ENCODE measurements at places on chromosomes 12 and 14.
A peak's percentile ranks its signal among the peaks of the same experiment; 100 is the strongest.

DNA sequence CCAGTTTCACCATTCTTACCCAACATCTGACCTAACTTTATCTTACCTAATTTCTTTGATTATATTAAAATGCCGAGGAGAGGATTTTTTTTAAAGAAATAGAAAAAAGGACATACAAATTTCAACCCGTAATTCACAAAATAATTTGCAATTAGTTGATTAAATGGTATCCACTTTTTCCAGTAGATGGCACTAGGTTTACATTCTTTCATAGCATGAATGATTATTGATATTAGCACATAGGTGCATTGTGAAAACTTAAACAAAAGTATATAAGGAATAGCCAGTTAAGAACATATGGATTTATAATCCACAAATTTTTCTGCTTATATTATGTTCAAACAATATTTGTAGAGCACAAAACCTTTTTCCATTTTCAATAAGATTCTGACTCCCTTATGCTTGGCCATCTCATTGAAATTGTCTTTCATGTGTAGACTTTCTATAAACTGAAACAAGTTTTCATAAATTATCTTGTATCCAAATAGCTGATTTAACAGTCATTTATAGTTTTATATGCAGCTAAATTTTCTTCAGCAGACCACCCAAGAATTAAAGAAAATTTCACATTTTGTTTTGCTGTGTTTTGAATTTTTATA, 35.3 kb downstream of the MSRB3 start:
- no peak for DNase-seq

DNA sequence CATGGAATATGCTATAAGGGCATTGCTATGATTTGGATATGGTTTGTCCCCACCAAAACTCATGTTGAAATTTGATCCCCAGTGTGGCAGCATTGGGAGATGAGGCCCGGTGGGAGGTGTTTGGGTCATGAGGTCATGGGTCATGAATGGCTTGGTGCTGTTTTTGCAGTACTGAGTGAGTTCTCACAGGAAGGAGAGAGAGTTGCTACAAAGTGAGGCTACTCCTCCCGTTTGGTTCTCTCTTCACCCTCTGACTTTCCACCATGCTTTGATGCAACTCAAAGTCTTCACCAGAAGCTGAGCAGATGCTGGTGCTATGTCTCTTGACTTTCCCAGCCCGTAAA, 388.1 kb upstream of the TMPO start:
- DNase-seq, result no peak

GRCh38 chr14:50061664-50062437, 54.5 kb downstream of the VCPKMT start:
- peak; percentile 68 for DNase-seq

GRCh38 chr12:109309381-109310246, 530 bp upstream of the FOXN4 start:
- DNase-seq, result peak; percentile 9

DNA sequence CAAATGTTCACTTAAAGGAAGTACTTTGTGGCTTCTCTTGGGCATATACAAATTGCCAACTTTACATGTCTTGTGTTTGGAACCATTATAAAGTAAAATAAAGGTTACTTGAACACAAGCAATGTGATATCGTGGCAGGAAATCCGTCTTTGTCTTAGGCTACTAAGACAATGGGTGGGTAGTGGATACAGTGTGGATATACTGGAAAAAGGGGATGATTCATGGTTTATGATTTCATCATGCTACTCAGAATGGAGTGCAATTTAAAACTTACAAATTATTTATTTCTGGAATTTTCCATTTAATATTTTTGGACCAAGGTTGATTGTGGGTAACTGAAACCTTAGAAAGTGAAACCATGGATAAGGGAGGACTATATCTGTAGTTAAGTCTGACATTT, 48.4 kb downstream of the MYRFL start:
- DNase-seq, result no peak

DNA sequence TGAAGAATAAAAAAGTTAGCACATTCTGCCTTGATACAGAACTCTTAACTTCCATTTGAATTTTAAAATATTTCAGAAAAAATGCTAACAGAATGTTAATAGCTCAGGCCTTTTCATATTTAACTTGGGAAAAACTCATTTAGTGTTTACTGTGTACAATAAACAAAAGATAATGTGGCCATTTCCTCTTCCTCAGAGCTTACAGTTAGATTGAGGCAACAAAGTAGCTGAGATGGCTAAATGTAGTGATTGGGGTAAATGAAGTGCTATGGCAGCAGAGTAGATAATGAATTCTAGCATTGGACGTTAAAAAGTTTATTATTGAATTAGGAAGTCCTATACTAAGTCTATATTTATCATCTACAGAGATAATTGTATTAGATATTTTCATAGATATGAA, 12.7 kb downstream of the CPSF2 start:
- DNase-seq, result no peak

GRCh38 chr12:94998326-94998725, 5.2 kb downstream of the NDUFA12 start:
- no peak for DNase-seq

GRCh38 chr12:79707830-79708229, 17.1 kb upstream of the PAWR start:
- DNase-seq, result no peak

- DNase-seq, result no peak
These were observed 372.1 kb upstream of the CCDC196 start for GRCh38 chr14:66114071-66114470.

GRCh38 chr12:116376354-116377193, 99.1 kb upstream of the MED13L start:
- no peak for DNase-seq

DNA sequence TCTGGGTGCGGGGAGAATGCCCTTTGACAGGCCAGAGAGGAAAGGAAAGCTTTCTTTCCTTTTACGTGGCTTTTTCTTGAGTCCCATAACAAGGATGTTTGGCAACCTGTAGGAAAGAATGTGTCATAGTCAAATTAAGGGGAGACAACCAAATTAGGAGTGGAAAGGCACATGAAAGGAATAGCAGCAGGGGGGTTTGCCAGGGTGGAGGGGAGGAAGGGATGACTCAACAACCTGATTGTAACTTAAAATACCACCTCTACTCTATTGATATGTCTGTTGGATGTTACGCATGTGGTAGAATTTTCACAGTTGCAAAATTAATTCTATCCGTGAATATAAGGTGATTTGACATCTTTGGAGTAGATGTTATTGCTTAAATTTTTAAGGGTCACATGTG, 28.5 kb upstream of the MYBPC1 start:
- no peak for DNase-seq

DNA sequence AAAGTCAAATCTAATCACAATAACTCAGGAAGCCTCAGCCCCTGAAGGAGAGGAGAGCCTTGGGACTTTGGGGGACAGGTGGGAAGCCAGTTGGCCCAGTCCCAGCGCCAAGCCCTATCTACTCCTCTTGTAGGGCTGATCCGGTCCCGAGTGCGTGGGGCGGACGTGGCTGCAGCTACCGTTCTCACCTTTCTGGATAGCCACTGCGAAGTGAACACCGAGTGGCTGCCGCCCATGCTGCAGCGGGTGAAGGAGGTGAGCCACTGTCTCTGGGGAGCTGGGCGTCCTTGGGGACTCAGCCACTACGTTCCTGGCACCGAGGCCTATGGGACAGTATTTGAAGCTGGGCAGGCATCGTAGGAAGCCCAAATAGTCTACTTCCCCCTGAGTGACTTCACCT, 68.4 kb downstream of the GALNT16 start:
- DNase-seq, result no peak

GRCh38 chr12:124961055-124961454, 27.9 kb downstream of the DHX37 start:
- DNase-seq, result no peak

DNA sequence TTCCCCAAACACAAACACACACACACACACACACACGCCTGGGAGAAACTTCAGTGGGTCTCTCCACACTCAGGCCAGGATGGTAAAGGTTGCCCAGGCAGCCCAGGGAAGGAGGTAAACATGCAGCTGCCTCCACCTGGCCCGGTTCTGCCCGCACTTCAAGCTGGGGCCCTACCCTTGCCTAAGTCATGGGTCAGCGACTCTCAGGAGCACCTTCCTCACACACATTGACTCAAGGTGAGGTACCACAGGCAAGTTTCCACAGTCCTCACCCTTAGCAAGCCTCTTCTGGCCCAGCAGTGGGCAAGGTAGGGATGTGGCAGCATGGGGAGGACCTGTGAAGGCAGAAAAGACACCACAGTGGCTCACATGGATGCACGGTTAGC, 14.1 kb upstream of the FAIM2 start:
- DNase-seq, result no peak

GRCh38 chr14:54894995-54895394, 7.6 kb downstream of the GCH1 start:
- no peak for DNase-seq

DNA sequence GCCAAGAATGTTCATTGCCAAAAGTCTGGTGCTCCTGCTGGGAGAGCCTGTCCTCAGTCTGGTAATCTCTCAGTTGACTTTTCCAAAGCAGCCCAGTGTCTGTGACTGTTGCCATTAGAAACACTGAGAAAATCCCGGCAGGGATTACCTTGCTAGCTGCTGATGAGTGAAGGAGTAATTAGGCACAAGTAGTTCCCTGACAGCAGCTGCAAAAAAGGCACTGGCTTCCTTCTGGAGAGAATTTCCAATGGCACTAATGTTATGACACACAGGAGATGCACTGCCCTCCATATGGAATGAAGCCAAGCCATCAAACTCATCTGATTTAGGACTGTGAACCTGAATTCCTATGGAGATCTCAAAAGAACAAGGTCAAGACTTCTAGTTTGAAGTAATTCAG, 1321.2 kb upstream of the SEL1L start:
- DNase-seq, result no peak

DNA sequence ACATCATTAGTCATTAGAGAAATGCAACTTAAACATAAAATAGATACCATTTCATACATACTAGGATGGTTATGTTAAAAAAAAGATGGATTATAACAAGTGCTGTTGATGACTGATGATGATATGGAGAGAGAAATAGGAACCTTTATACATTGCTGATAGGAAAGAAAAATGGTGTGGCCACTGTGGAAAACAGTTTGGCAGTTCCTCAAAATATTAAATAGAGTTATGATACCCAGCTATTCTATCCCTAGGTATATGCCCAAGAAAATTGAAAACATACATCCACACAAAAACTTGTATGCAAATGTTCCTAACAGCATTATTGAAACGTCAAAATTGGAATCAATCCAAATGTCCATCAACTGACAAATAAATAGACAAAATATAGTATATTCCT, 170.1 kb downstream of the ADAMTS20 start:
- no peak for DNase-seq

- DNase-seq, result no peak
These were observed 33.0 kb upstream of the TMEM179 start for GRCh38 chr14:104637546-104638003.

DNA sequence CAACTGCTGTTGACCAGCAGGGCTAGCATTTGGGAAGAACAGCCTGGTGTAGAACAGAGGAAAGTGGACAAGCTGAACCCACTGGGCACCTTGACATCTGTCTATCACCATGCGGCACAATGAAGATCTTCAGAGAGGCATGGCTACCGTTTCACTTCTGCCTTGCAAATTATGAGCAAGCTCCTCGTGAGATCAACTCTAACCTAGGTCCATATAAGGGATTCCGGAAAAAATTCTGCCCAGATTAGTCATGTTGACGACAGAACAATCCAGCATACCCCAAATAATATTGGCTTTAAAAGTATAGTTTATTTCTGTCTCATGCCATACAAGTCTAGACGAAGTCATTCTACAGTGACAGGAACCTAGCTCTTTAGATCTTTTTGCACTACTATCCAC, 91.6 kb upstream of the ATF7IP start:
- DNase-seq, result no peak

GRCh38 chr12:51326698-51327439, 2.9 kb upstream of the BIN2 start:
- DNase-seq, result no peak

- no peak for DNase-seq
These were observed 119.8 kb downstream of the MGST1 start for GRCh38 chr12:16467272-16467671.

GRCh38 chr14:60102389-60102788, 10.7 kb downstream of the PCNX4 start:
- DNase-seq, result no peak

DNA sequence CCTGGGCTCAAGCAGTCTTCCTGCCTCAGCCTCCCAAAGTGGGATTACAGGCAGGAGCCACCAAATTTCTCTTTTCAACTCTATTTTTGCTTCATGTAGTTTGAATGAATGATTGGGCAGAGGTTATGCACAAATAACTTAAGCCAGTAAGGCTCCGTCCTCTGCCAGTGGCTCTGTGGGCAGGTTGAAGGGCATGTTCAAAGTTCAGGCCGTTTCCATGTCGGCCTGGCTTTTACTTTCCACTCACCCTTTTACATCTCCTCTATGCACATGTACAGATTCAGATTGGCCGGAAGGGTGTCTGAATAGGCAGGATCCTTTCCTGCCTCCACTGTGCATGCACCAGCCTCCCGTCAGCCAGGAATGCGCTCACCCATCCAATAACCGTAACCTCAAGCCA, 132.3 kb downstream of the EML1 start:
- DNase-seq, result no peak

DNA sequence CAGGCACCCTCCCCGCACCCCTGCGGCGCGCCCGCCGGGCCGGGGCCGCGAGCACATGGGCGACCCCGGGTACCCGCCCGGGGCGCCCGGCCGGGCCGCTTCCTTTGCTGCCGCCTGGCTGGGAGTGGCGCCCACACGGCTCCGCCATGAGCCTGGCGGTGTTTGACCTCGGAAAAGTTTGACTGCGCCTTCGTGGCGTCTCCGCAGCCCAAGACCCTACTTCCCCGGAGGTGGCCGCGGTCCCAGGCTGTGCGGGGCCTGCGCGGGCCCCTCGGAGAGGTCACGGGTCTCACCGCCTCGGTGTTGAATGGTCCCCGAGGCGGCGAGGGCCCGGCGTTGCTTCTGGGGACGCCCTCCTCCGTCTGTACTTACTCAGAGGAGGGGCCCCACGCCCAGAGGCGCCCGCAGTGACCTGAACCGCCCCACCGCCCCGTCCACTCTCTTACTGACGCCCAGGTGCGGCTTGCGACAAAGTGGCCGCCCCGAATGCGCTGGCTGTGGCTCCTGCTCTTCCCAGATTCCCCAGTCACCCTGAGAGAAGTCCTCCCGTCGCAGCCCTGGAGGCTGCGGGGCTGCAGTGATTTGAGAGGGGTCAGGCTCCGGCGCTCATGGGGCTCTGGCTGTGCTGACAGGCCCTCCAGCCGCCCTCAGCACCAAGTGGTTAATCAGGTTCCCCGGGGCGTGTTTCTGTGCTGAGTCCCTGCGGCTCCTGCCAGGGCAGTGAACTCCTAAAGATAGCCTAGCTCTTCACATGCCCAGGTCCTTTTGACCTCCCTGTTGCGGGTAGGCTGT, 5.8 kb downstream of the KMT5A start:
- peak; percentile 22 for DNase-seq

DNA sequence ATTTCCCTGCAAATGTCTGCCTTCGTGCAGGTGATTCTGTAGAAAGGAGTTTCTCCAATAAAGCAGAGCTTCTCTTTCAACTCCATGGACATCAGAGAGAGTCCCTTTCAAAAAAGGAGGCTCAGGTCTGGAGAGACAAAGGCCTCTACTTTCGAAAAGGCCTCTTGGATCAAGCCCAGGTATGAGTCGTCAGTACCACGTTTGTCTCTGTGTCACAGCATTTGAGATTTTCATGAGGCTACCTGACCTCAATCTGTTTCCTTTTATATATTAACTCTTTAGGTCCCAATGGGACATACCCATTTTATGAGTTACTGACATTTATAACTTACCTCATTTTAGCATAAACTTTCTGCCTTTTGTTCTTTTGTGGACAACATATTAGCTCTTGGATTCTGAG, 290.8 kb downstream of the RPAP3 start:
- no peak for DNase-seq

Data from activated CD4-positive, alpha-beta T cell treated with anti-CD3 and anti-CD28 coated beads, Interleukin-2, amount 50 U/mL, for 48 hours (primary cell).